ENCODE measurements at places on chromosomes 16 and 17. TPM values are rescaled to one million over a fixed set of nuclear protein-coding genes. Genes with fewer than 3 reads are reported as not detected.

Gene APOBR
- total RNA-seq: under 0.01 TPM

DNA sequence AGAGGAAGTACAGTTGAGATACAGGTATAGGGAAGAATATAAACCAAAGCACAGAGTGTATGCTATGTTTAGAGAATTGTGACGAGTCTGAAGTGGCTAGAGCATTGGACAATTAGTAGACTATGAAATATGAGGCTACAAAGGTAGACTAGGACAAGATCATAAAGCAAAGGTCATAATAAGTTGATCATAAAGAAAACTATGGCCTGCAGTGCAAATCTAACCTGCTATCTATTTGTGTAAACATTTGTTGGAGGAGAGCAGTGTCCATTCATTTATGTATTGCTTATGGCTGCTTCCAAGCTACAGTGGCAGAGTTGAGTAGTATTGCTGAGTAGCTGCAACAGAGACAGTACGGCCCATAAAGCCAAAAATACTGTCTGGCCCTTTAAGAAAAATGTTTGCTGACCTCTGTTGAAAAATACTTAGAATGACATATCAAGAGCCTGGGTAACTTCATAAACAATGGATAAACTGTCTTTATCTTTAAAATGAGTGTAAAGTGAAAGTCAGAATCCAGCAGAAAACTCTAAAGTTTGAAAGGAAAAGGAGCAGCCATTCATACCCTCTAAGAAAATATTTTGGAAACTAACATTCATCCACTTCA, 14.5 kb upstream of the OR1E2 start:
- peak; percentile 6 for DNase-seq

GRCh38 chr16:86033016-86033474, 134.1 kb downstream of the IRF8 start:
- peak; percentile 43 for DNase-seq

GRCh38 chr16:76985392-76986045, 205.5 kb upstream of the MON1B start:
- no peak for DNase-seq

GRCh38 chr17:76686538-76687297, 24.0 kb downstream of the MXRA7 start:
- DNase-seq: no peak

Gene SHBG
- 0.33 TPM for total RNA-seq

DNA sequence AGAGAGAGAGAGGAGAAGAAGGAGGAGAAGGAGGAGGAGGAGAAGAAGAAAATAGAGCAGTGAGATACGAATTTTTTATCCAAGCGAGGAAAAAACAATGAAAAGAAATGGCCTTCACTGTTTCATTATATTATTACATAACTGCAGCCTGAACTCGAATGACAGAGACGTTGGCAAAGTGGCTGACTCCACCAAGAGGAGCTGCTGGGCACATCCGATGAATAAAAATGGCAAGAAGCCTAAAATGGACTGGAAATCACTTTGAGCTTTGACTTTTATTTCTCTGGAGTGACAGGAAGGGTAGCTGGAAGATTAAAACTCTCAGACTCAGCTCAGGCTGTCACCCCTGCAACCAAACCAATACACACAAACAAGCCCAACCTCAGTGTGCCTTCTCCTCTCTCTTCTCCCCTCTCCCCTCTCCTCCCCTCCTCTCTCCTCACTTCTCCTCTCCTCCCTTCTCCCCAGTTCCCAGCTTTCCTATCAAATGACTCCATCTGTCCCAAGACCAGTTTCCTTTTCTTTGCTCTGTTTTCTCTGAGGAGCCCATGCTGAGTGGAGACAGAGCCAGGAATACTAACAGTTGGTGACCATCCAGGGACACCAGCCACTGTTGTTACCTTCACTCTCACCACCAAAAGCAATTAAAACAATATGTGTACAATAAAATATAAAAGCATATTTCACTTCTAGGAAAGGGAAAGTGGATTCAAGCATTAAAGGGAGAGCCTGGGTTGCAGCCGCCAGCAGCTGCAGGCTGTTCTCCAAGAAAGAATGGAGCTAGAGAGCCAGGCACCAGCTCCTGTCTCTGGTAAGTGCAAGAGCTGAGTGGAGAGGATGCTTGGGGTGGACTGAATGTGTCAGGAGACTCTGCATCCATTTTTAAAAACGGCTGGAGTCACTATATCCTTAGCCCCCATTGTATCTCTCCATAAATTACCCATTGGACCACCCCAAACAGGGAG, 51.2 kb downstream of the SOX9 start:
- no peak for DNase-seq

Measured in fibroblast of lung (primary cell).